Adrenal gland (tissue), 19 donors: ENCODE measurements at places on chromosomes 7 and 10. TPM values are rescaled to one million over a fixed set of nuclear protein-coding genes. Genes with fewer than 3 reads are reported as not detected.

DNA sequence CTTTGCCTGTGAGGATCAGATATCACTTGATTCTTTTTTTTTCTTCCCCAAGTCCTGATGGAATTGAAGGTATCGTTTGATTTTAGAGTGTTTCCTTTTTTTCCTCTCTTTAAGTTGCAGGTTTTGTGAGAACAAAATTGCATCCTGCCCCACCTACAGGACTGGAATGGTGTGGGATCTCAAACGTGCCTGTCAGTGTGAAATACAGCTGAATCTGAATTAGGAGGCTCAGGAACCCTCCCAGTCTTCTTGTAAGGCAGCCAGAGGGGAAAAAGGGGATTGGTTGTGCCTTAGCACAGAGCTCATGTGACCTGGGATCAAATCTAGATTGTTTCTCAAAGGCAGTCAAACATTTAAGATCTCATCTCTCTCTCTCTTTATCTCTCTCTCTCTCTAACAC, 32.7 kb upstream of the KLHL7 start:
- no peak for DNase-seq

GRCh38 chr10:73509695-73510094, 13.9 kb upstream of the PPP3CB start:
- DNase-seq: no peak

- DNase-seq: no peak
Observed at GRCh38 chr7:71465741-71466189, 333.8 kb downstream of the GALNT17 start.

DNA sequence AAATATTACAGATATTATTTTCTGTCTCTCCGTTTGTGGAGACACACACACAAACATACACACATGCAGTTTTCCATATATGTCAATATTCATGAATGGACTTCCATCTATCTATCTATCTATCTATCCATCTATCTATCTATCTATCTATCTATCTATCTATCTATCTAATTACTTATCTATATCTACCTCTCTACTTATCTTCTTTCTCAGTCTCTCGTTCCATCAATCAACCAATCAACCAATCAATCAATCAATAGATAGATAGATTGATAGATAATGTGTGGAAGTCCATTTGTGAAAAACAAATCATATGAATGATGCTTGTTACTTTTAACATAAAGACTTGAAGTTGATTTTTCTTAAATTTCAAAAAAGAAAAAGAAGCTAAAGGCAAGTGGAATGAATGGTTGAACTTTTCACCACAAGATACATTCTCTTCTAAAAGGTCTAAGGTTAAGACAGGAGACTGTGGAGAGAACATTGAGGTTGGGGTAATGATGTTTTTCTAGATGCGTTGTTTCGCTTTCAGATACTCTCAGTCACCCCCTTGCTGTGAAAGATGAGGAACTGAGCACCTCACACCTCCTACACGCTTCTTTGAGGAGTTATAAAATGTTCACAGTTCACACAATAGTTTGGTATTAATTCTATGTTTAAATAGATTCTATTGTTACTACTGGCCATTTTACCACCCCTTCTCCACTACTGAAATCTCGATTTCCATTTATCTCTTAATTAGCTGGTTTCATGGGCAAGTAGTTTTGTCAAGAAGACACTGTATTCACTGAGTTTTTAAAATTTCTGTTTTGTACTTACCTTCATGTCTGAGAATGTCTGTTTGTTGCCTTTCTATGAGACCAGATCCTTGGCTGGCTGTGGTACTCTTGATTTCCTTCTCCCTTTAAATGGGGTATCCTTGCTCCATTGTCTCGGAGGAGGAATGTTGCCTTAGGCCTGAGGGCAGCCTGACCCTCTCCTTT, 114.1 kb downstream of the EMX2 start:
- no peak for DNase-seq

DNA sequence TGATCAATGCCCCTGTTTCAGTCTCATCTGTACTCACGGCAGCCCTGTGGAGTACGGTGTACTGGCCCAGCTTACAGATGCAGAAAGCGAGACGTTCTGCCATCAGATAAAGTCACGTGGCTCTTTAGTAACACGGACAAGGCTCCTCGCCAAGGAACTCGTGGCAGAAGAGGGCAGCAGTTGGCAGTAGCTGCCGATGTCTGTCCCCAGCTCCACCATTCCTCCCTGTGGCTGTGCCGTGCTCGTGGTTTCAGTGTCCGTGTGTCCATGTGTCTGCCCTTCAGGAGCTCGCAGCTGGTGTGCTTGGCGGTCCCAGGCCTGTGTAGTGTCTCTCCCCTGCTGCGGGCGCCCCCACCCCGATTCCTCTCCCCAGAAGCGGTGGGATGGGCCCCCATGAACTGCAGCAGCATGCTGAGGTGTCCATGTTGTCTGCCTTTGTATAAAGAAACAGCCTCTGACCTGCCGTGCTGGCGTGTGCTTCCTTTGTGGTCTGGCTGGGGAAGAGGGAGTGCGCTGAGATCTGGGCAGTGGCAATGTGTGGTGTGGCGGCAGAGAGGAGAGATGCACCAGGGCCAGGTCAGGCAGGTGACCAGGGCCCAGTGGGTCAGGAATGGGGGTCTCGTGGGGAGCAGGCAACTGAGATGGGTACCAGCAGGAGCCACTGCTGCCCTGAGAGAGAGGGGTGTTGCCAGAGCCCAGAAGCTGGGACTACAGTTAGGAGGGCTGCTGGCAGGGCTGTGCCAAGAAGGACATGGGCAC, 9.8 kb downstream of the RHBDD2 start:
- DNase-seq: peak; percentile 89

DNA sequence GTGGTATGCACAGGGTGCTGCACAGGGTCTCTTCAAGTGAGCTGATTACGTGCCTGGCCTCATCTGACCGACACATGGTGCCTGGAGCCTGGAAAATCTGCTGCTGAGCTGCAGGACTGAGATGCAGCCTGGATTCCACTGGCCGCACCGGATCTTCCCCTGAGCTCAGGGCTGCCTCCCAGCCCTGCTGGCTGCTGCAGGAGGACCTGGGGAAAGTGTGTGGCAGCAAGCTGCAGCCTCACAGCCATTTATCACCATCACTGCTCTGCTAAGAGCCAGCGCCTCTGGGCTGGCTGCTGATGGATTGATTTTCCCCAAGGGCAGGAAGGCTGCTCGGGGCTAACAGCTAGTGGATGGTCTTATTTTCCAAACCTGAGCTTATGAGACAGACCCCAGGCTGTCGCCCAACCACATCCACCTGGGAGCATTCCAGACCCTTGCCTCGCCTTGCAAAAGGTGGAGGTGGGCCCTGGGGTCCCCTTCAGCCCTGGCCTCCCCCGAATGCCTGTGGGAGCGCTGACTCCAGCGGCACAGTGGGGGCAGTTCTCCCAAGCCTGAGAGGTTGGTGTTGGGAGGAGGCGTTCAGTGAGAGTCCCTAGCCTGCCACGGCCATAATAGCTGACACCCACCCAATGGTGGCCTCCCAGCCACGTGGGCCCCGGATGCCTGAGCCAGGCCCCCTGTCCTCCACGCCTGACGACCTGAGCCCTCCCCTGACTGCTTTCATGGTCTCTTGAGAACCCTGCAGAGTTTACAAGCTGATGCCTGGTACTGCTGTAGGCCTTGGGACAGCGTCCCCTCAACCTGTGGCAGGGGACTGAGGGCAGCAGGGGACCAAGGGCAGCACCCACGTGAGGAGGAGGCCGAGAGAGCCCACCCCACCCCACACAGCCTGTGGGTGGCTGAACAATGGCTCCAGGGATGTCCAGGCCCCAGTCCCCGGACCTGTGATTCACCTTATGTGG, 38.2 kb downstream of the STK32C start:
- DNase-seq: no peak

DNA sequence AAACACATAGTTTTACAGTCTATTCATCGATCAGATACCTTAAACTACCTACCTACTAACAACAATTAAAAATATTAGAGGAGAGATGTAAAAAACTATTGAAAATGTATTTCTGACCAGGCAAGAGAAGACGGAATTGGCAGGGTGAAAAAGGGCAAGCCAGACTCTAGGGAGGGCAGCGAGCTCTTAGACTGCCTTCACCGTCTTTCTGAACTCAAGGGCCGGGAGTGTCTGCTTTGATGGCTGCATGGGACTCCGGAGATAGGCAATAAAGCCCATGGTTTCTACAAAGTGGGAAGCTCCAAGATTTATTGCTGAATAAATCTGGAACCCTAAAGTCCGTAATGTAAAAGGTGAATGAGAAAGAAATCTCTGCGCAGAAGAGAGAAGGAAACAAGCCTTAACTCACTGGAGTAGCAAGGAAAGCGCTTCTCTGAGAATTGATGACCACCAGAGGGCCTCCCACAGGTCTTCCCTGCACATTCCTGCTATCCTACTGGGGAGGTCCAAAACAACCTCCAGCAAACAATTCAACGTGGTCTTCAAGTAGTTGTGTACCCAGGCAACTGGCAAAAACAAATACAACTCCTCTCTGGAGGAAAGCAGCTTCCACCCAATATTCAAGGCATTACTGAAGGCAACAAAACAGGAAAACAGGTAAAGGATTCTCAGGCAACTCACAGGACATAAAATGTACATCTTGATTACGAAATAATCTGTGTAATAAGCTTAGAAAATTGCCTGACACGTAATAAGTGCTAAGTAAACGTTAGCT, 181.3 kb downstream of the SDK1 start:
- no peak for DNase-seq

- DNase-seq: no peak
Observed at GRCh38 chr7:80307227-80307856, 172.7 kb downstream of the GNAI1 start.

DNA sequence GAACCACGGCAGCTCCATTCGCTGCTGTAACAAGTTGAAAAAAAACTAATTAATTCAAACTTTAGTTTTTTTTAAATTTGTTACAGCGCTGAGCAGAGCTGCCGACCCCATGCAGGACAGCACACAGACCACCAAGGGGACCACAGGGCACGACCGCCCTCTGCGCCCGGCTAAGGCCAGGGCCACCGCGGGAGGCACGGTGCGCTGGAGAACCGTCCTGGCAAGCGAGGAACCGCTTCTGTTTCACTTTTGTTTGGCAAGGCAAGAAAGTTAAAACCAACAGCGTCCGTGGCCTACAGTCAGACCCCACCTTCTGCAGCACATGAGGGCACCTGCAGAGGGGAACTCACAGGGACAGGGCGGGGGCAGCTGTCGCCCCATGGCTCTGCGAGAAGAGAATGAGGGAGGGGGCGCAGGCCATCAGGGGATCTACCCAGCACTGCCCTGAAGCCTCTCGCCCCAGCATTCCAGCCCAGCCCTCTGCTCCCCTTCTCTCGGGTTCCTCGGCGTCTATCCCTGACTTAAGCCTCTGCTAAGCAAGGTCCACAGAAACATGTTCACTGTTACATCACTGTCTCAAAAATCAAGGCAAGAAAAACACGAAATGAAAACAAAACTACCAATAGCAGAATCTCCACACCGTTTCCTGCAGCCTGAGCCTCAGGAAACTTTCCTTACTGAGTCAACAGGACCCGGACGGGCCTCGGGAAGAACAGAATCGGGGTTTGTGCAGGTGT, 204.4 kb downstream of the DIP2C start:
- DNase-seq: no peak

DNA sequence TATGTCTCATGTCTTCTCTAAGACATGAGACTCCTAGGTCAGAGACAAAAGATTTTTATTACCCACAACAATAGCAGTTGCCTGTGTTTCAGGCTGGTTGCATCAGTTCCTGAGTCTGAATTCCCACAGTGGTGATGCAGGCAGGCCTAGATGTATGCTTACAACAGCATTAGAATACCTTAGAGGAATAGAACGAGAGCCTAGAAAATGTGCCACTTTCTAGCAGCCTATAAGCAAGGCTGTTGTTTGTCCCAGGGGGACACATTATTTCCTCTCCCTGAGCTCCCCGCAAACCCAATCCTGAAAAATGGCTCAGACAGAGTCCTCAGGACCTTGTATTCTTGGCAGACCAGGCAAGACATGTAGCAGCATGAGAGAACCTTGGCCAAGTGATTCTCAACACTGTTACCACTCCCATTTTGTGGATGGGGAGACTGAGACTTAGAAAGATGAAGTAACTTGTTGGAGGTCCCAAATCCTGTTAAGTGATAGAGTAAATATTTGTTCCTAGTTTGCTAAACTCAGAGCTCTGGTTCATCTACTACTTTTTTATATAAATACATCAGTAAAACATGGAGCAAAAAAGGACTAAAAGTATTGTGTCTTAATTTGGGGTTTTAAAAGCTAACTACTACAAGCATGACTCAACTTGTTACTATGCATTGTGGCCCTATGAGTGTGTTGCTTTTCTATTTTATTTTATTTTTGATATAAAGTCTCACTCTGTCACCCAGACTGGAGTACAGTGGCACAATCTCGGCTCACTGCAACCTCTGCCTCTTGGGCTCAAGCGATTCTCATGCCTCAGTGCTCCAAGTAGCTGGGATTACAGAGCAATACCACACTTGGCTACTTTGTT, 14.2 kb downstream of the VTI1A start:
- no peak for DNase-seq

- DNase-seq: no peak
Observed at GRCh38 chr10:33186150-33186549, 148.3 kb downstream of the NRP1 start.

DNA sequence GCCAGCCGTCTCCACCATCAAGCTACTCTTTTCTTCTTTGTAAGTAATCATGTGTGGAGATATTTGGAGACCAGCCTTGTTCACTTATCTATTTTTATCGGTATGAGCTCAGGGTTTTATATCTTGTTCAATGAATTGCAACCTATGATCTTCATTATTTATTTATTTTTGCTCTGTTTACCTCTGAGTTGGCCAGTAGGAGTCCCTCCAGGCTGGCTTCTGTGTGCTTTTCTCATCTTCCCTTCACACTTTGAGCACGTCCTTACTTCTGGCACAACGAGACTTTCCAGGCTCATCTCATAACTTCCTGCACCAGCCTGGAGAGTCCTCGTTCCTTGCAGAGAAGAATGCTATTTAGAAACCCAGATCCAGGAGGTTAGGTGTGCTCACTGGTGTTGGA, 375.8 kb upstream of the PODXL start:
- no peak for DNase-seq

DNA sequence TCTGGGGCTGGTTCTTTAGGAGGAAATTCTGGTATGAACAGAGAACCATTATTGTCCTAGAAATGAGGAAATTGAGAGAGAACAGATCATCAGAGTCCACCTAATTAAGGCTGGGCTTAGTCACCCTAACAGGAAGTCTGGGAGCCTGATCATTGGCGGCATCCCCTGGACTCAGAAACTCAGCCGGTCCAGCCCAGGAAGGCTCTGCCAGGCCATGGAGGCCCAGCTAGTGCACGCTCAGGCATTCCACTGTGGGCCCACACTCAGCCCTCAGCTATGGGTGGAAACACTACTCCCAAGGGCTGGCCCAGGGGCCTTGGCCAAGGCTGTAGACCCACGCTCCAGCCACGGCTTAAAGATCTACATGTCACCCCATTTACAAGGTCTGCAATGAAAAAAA, 109.2 kb downstream of the PTPN20 start:
- DNase-seq: no peak

Gene ZNHIT1
- 112 TPM for total RNA-seq

Gene ITPRID1
- not detected for total RNA-seq

Gene HPSE2
- not detected for total RNA-seq

Gene TMEM26
- 0.36 TPM for total RNA-seq

Gene SORCS1
- total RNA-seq: 11.1 TPM

Gene BRI3
- total RNA-seq: 379 TPM
